ENCODE measurements at places on chromosomes 2 and 18.

- DNase-seq = peak; percentile 40
These were observed 7.0 kb downstream of the ZEB2 start for GRCh38 chr2:144512891-144513351.

- DNase-seq = no peak
These were observed 91.0 kb upstream of the RPE start for GRCh38 chr2:209911486-209911885.

- DNase-seq = no peak
These were observed 5.4 kb downstream of the KLHL14 start for GRCh38 chr18:32767400-32767799.

- DNase-seq = peak; percentile 17
These were observed 498.6 kb downstream of the TXNL1 start for GRCh38 chr18:56139792-56140254.

GRCh38 chr18:49243391-49243790 is 217.1 kb downstream of the DYM start:
- DNase-seq = no peak

- DNase-seq = no peak
These were observed 97.0 kb downstream of the KYNU start for GRCh38 chr2:142974288-142975024.

GRCh38 chr2:86622519-86623042 is 1.1 kb downstream of the RNF103 start:
- DNase-seq = no peak
